ENCODE measurements at places on chromosomes 12 and 14. TPM values are rescaled to one million over a fixed set of nuclear protein-coding genes. Genes with fewer than 3 reads are reported as not detected.
A peak's percentile ranks its signal among the peaks of the same experiment; 100 is the strongest.

GRCh38 chr12:93683410-93683809, 6.2 kb downstream of the CRADD start:
- peaks cover 32% of the 10 kb centered on the region for H3K4me1 ChIP-seq
- DNase-seq = no peak
- H3K4me3 ChIP-seq = no peak overlapping the region
- H3K36me3 ChIP-seq = no peaks in the 10 kb centered on the region
- no peaks in the 10 kb centered on the region for H3K27me3 ChIP-seq
- no peak overlapping the region for H3K27ac ChIP-seq

DNA sequence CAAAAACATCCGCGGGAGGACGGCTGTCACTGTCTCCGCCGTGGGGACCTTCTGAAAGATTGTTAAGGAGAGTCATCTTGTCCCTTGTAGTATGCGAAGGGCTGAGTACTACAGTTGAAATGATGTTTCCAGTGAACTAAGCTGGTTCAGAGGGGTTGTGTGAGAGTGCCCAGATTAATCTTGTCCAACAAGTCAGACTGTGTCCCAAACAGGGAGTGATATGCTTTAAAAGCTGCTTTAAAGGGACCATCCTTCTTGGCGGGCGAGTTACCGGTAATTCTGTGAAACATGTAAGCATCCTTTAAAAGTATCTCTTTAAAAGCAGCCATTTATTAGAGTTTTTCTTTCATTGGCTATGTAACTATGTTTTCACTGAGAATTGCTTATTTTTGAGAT, 1.1 kb downstream of the WDR20 start:
- no peaks in the 10 kb centered on the region for H3K27me3 ChIP-seq
- no peak for DNase-seq
- H3K36me3 ChIP-seq = peaks cover 8% of the 10 kb centered on the region
- peak overlapping the region; percentile 97 for H3K4me3 ChIP-seq
- H3K4me1 ChIP-seq = peaks cover 49% of the 10 kb centered on the region
- H3K27ac ChIP-seq = no peak overlapping the region

- H3K27ac ChIP-seq = no peak overlapping the region
- no peak for DNase-seq
- H3K4me3 ChIP-seq = no peak overlapping the region
- no peaks in the 10 kb centered on the region for H3K27me3 ChIP-seq
- H3K36me3 ChIP-seq = no peaks in the 10 kb centered on the region
These were observed 41.1 kb downstream of the GRIP1 start for GRCh38 chr12:66637699-66638301.

GRCh38 chr12:54191550-54192022, 2.8 kb upstream of the SMUG1 start:
- H3K27ac ChIP-seq = no peak overlapping the region
- no peak overlapping the region for H3K4me3 ChIP-seq
- peaks cover 5% of the 10 kb centered on the region for H3K36me3 ChIP-seq

- no peak for DNase-seq
- H3K27ac ChIP-seq = no peak overlapping the region
- H3K27me3 ChIP-seq = peaks cover 23% of the 10 kb centered on the region
- no peak overlapping the region for H3K4me3 ChIP-seq
- H3K36me3 ChIP-seq = no peaks in the 10 kb centered on the region
- H3K4me1 ChIP-seq = no peaks in the 10 kb centered on the region
These were observed 36.0 kb downstream of the SYNDIG1L start for GRCh38 chr14:74389980-74390379.

DNA sequence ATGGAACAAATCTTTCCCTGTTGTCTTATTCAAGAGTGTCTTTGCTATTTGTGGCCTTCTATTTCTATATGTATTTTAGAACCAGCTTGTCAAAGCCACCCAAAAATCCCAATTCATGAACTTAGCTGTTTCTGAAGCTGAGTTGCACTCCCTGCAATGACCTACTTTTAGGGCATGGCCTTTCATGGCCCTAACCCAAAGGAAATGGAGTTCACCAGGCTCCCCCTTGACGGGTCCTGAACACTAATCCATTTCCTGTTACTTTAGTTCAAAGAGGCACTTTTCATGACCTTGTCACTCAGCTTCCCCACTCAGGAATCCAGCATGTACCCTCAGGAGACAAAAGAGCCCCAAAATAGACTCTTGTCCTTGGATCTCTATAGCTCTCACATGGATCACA, 7.6 kb downstream of the TMED8 start:
- no peaks in the 10 kb centered on the region for H3K27me3 ChIP-seq
- H3K27ac ChIP-seq = no peak overlapping the region
- no peaks in the 10 kb centered on the region for H3K36me3 ChIP-seq

The CCDC184 gene
- 1.2 TPM for total RNA-seq

All from esophagus muscularis mucosa (tissue), 4 donors.